Activated naive CD4-positive, alpha-beta T cell (primary cell): ENCODE measurements at places on chromosomes 11 and 22.
A peak's percentile ranks its signal among the peaks of the same experiment; 100 is the strongest.

DNA sequence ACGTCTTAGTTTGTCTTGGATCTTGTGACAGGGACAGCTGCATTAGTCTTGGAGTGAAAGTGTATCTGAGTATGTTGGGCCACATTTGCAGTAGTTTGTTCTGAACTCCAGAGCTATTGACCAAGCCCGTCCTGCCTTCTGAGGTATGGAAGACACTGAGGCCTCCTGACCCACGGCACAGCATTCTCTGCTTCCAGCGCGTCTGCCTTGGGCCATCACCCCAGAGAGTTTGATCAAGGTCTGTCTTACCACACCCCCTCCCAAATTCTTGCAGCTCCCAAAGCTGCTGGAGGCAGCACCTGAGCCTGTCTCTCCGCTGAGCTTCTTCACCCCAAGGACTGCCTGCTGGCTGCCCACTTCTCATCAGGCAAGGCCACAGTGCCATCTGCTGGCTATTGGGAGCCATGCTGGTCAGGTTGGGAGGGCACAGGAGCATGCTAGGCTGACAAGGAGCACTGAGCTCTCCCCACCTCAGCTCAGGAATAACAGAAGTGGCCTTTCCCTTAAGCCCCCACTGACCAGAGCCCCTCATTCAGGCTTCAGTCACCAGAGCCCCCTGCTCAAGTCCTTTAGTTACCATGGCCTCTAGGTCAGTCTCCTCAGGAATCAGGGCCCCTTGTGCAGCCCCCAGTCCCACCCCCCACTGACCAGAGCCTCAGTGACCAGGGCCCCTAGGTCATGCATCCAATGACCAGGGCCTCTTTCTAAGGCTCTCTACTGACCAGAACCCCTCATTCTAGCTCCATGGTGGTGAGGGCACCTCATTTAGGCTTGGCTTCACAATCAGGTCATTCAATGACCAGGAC is 27.2 kb upstream of the SMPD1 start:
- DNase-seq, result peak; percentile 28

GRCh38 chr11:101840704-101841103 is 74.1 kb upstream of the CEP126 start:
- no peak for DNase-seq

GRCh38 chr11:45885274-45885920 is at the start of gene MAPK8IP1:
TSS of gene MAPK8IP1 (plus strand) at chr11:45885651. CDS start at chr11:45885821, 170 bp downstream.
- DNase-seq, result no peak

- DNase-seq, result no peak
Measured at GRCh38 chr11:77589181-77589520, 602 bp upstream of the AQP11 start.
